ENCODE measurements at places on chromosomes 2 and 18.

DNA sequence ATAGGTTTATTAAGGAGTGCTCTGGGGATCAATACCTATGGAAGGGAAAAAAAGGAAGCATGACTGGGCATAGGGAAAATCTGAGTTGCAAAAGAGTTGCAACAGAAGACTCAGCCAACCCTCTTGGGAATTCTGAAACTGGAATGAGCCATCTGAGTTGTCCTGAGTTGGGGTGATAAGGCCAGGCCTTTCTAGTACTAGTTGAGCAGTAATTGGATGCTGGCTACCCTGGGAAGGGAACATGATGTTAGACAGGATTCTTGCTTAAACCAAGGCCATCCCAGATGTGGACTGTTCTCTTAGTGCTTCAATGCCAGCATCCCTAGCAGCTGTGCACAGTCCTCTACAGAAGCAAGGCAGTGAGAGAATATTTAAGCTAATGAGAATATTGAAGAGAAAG lies 348.8 kb upstream of the GULP1 start:
- no peak for DNase-seq

DNA sequence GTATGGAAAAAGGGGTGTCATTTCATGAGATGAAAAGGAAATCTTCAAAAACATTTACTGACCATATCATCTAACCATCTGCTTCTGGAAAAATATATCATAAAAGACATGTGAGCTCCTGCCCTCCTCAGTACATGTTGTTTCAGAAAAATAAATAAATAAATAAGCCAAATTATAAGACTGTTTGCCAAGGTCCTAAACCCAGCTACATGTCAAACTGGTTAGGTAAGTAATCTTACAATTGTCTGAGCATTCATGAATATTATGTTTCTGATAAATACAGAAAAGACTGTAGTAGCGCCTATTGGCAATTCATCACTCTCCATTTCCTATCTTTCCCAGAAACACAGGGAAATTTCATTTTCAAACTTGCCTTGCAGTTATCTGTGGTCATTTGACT lies 138.9 kb upstream of the SETBP1 start:
- DNase-seq: no peak

GRCh38 chr2:123002660-123003248 lies 1022.3 kb upstream of the CNTNAP5 start:
- DNase-seq: no peak

DNA sequence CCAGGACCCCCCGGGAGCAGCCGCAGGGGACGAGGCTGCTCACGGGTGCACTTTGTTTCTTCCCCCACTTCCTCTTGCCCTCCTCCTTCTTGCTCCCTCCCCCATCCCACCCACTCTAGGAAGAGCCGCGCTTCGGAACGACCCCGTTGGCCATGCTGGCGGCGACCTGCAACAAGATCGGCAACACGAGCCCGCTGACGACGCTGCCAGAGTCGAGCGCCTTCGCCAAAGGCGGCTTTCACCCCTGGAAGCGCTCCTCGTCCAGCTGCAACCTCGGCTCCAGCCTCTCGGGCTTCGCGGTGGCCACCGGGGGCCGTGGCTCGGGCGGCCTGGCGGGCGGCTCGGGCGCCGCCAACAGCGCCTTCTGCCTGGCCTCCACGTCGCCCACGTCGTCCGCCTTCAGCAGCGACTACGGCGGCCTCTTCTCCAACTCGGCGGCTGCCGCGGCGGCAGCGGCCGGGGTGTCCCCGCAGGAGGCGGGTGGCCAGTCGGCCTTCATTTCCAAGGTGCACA lies 1.3 kb downstream of the SP9 start:
- DNase-seq: no peak

- DNase-seq: no peak
Measured at GRCh38 chr2:217258170-217258569, 398.3 kb upstream of the TNP1 start.

DNA sequence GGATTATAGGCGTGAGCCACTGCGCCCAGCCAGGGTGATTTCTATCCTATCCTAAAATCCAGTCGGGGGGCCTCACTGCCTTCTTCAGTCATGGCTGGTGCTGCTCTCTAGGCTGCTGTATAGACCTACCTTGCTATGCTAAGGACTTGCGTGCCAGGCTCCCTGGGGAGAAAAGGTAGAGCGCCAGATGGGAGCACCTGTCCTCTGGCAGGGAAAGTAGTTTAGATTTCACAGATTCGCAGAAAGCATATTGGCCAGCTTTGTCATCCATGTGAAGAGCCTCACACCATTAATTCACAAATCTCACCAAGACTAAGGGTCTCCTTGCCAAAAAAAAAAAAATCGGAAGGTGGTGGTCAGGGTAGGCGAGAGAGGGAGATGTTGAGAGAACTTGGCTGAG lies 217.6 kb downstream of the ATAD2B start:
- DNase-seq: no peak

GRCh38 chr2:118061135-118061955 lies 26.9 kb upstream of the INSIG2 start:
- DNase-seq: no peak

- no peak for DNase-seq
Measured at GRCh38 chr2:55395724-55396605, 23.7 kb downstream of the CCDC88A start.

DNA sequence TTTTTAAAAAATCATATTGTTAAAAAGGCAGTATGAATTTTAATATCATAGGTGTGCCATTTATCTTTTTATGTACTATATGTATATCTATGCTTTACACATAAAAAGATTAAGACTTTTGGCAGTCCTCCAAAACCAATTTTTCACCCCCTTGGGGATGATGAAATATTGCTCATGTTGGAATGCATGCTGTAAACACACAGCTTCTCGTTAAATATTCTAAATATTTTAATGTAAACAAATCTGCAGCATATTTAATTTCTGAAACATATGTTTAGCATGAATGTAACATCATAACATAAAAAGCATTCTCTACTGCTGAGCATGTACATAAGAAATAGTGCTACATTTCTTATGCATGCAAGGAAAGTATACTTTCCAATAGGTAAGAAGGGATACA lies 484.3 kb upstream of the LRATD1 start:
- no peak for DNase-seq

DNA sequence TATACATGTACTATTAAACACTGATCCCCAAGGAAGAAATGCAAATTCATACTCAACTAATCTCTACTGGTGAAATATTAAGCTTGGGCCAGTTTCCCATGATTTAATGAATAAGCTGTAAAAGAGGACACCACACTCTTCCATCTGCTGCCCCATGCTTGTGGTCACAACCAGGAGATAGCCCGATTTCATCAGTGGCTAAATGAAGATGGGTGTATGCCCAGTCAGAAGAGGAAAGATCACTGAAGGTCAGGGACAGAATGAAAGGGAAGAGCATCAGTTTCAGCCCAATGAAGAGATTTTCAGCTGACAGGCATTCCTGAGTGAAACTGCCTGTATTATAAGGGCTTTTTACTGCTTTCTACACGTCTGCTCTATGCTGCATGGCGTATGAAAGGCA lies 103.5 kb downstream of the KCNS3 start:
- no peak for DNase-seq

GRCh38 chr2:158637357-158637756 lies 157.8 kb upstream of the DAPL1 start:
- no peak for DNase-seq

DNA sequence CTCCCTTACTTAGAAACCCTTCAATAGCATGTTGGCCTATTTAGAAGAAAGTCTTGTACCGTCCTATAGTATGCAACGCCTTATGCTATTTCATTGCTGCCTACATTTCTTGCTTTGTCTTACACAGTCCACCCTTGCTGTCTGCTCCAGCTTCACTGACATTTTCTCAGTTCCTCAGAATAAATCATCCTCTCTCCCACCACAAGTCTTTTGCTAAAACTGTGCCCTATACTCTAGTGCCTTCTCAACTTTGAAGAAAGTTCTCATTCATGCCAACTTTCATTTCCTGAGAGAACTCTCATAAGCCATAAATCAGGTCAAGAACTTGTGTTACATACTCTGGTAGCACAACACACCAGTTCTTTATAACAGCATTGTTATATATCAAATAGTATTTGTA lies 54.3 kb upstream of the COL3A1 start:
- no peak for DNase-seq

DNA sequence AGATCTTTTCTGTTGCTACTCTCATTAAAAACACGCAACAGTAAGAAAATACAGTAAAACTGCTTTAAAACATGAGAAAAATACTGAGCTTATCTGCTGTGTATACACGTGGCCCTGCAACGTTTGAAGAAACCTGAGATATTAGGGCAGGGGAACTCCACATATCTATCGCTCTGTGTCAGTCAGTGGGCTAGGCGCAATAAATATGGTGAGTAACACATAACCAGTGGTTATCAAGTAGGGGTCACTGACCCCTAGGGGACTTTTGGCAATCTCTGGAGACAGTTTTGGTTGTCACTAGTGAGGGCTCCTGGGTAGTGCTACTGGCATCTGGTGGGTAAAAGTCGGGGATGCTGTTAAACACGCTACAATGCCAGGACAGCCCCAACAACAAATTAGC lies 14.9 kb downstream of the STAT1 start:
- DNase-seq: no peak

DNA sequence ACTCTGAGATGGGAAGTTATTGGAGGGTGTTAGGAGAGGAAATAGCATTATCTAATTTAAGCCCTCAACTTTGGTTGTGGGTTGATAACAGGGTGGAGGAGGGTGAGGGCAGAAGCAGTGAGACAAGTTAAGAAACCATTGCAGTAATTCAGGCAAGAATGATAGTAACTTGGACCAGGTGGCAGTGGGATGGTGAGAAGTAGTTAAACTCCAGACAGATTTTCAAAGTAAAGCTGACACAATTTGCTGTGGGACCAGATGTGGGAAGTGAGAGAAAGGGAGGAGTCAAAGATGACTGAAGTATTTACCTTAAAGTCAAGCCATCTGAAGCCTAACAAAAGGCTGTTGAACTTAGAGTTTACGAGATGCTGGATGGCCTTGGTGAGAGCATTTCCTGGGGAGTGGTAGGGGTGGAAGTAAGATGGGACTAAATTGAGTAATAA lies 163.2 kb upstream of the KLF7 start:
- no peak for DNase-seq

GRCh38 chr2:130963849-130964793 lies 127.4 kb downstream of the ARHGEF4 start:
- no peak for DNase-seq

GRCh38 chr2:240432820-240433801 lies 2.4 kb upstream of the GPC1 start:
- DNase-seq: no peak

DNA sequence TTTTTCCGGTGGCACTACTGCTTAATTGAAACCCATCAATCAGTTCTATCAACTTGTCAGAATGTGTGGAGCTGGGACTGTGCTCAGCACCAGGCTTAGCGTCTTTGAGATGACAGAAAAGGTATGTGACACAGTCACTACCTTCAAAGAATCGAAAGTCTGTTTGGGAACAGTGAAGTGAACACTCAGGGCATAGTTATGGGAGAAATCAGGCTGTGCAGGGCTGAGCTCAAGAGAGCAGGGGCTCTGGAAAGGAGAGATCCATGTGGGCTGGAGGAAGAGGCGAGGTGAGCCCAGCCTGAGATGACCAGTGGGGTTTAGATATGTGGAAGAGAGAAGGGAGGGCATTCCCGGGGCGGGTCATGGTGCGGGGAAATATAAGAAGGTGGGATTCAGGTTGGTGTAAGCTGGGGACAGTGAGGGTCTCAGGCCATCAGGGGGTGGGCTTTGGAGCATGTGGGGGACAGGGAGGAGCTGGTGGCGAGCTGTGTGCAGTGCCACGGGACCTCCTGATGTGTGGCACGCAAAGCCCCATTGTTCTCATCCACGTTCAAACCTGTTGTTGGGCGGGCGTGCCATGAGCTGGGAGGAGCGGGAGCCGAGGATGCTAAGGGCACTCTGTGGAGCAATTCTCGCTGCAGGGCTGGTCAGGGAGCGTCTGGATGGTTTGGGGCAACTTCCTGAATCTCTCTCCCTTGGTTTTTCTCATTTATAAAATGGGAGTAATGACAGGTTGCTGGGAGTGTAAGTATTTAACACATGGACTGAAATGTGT lies 72.5 kb downstream of the VAPA start:
- DNase-seq: no peak

DNA sequence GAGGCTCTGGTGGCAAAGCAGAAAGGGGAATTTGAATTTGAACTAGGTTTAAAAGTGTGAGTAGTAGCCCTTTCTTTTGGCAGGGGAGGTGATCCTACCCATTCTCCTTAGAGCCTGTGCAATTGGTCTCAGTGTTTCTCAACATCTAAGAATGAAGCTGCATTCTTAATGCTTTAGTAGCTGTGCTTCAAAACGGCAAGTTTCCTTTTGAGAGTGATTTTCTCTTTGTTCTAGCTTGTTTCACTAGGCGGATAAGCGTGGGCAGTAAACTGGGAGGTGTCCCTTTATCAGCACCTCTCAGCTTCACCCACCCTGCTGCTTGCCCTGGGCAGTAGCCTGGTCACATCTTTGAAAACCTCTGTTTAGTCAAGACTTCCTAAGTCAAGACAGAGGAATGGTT lies 6.7 kb downstream of the CRIM1 start:
- no peak for DNase-seq

GRCh38 chr18:59021500-59021899 lies 118.2 kb upstream of the SEC11C start:
- DNase-seq: no peak

GRCh38 chr2:124283096-124283495 lies 258.0 kb downstream of the CNTNAP5 start:
- no peak for DNase-seq

DNA sequence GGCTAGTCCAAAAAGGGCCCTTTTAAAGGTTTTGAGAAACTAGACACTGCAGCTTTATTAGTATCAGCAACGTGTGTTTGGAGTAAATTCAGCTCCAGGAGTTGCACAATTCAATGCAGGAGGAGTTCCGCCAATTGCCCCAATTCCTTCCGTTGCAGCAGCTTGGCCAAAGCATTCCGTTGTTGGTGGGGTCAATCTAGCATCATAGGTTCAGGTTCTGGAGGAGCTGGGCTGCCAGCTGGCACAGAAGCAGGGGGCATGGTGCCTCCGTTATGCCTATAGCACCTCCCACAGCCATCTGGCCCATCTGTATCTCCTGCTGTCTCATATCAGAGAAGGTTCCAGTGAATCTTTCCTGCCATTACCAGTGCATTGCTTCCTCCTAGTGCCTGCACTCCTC lies 55.4 kb downstream of the REL start:
- DNase-seq: no peak

- no peak for DNase-seq
Measured at GRCh38 chr18:58024139-58024538, 19.9 kb upstream of the NEDD4L start.

GRCh38 chr18:49076654-49077166 lies 125.9 kb upstream of the SMAD7 start:
- no peak for DNase-seq

- DNase-seq: no peak
Measured at GRCh38 chr2:54663424-54664030, 59.9 kb upstream of the EML6 start.

DNA sequence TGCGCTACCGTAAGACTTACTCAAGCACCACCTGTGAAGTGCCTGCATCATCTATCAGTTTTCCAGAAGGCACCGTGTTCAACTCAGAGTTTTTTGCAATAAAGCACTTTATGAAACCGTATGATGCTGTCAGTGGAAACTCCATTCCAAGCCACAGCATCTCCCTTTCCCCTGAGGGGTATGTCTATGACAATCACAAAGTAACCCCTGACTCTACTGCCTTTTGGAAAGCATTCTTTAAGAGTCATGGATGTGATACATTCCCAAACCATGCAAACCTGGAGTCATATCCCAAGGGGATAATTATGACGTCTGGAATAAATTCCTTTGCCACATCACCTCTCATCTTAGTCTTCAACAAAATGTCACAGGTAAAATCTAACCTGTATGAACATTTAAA lies 39.2 kb downstream of the UNC50 start:
- no peak for DNase-seq

GRCh38 chr2:61214171-61214570 lies 52.2 kb downstream of the C2orf74 start:
- no peak for DNase-seq

Data from NCI-H1417 treated with DMSO at 0.1 percent for 48 hours (cell line).